Activated T-cell treated with anti-CD3 and anti-CD28 coated beads for 48 hours (primary cell): ENCODE measurements at places on chromosomes 2 and 18.

DNA sequence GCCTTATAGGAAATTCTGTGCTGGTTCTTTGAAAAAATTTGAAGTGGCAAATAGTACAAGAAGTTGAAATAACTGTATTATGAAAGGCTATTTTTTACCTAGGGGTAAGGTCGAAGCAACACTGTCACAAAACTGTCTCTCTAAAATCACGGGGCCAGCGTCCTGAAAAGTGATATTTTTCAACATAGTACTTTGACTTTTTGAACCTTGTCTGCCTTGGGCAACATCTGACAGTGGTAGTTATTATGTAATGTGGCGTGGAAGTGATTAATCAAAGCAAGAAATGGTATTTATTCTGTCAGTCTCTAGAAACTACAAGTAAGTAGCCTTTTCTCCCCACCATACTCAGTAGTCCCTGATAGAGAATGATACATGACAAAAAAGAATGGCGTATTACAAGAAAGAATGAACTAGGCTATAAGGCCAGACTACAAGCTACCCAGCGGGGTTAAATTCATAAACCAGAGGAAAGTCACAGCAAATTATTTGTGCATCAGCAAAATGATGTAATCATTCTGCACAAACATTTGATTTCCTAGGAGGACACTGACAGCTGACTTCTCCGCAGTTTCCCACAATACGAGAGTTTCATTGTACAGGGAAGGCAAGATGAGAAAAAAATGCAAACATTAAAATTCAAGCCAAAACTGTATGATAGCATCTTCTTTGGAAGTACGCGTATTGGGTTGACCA, 9.8 kb downstream of the GEN1 start:
- no peak for DNase-seq

- no peak for DNase-seq
These were observed 75.4 kb upstream of the PGAP1 start for GRCh38 chr2:197001921-197002320.

DNA sequence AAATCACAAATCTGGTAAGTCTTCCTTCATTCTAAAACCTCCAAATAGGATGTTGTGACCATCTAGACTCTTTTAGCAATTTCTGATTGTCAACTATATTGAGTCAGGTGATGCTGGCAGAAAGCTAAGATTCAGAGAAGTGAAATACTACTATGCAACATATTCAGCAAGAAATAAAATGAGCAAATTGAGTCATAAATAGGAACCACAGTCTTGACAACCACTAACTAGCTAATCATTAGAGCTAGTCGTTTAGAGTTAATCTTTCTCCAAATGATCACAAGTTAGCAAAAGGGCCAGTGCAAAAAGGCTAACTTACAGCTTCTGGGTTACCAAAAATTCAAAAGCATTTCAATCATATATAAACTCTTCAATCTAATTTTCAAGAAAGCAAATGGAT, 54.5 kb downstream of the ROCK1 start:
- no peak for DNase-seq

- DNase-seq: no peak
These were observed 16.4 kb upstream of the CNRIP1 start for GRCh38 chr2:68336192-68336591.

DNA sequence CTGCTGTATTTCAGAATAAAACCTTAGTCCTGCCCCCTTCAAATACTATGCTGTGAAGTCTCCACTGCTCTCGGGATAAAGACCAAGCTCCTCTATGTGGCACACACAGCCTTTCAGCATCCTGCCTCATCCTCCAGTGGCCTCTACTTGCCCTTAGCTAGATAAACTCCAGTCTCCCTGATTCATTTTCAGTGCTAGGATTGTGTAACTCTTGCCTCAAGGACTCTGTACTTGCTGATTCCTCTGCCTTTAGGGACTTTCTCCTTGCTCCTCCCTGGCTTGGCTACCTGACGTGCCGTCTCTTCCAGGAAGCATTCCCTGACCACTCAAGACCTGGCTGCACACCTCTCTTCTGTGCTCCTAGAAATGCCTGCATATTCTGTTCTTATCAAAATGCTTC, 416.7 kb downstream of the MTX2 start:
- DNase-seq: no peak

DNA sequence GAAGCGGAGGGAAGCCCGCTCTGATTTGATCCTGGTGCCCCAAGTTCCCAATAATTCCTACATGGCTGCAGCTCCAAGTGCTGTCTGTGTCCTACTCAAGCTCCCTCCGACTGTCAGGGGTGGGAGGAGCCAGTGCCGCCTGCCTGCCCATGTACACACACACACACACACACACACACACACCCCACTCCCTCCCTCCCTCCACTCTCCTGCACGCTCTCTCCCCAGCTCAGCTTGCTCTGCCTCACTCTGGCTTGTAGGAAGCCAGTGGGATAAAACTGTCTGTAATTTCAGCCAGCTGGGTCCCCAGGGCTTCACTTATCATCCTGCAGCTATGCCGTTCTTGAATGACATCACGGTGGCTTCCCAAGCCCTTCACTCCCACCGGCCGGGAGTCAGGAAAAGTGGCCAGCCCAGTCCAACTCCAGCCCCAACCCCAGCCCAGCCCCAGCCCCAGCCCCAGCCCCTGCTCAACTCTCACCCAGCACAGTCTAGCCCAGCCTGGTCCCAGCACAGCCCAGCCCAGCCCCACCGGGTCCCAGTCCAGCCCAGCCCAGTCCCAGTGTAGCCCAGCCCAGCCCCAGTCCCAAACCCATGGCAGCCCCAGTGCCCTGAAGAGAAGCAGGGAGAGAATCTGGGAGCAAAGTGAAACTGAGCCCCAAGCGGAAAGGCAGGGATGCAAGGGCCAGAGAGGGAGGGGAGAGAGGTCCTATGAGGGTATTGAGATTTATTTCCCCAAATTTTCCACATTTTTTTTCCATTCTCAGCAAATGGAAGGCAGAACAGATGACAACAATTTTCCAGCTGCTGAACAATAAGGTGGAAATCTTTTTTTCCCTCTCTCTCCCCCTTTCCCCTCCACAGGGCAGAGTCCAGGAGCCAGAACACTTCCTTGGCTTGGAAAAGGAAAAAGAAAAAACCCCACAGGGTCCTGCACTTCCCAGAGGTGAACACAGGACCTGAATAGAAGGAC, 144.0 kb downstream of the TNS1 start:
- DNase-seq: no peak

DNA sequence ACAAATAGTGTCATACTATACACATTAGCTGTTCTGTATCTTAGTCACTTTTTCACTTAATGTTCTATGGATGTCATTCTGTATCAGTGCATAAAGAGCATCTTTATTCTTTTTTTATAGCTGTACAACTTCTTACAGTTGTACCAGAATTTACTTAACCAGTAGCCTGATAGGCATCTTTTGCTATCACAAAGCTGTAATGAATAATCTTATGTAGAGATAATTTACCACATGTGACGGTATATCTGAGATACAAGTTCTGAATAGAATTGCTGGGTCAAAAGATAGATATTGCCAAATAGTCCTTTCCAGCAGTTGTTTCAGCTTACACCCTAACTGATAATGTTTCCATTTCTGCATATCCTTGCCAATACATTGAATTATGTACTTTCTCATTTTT, 70.0 kb downstream of the PTRHD1 start:
- no peak for DNase-seq

DNA sequence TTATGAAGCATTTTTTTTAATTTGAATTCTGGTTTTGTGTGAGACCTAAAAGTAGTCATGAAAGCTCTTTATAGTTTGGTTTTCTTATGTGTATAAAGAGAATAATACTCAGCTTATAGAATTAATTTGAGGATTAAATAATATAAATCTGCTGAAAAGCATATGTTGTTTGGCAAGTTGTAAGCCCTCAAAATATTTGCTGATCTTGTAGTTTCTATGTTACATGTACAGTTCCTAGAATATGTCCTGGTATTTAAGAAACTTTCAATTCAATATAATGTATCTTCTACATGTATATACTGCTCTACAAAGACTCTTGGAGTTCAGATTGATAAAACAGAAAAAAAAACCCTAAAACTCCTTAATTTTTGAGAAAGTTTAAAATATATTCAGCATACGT, 605.5 kb upstream of the FAM98A start:
- DNase-seq: no peak

DNA sequence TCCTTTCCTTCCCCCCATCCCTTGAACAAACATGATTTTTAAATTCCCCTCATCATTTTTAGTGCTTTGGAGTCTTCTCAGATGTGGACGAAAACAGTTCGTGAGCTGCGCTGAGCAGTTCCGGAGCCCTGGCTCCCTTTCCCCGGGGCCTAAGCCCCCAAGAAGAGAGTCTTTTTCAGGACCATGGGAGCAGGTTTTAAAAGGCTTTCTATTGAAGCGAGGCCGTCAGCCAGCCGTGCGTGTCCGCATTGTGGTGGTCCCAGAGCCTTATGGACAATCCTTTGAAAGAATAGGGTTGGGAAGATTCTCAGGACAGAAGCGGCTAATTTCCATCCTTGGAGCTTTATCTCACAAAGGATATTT, 290.7 kb downstream of the SOX11 start:
- DNase-seq: no peak

GRCh38 chr2:119592436-119592835, 48.2 kb downstream of the CFAP221 start:
- DNase-seq: no peak

DNA sequence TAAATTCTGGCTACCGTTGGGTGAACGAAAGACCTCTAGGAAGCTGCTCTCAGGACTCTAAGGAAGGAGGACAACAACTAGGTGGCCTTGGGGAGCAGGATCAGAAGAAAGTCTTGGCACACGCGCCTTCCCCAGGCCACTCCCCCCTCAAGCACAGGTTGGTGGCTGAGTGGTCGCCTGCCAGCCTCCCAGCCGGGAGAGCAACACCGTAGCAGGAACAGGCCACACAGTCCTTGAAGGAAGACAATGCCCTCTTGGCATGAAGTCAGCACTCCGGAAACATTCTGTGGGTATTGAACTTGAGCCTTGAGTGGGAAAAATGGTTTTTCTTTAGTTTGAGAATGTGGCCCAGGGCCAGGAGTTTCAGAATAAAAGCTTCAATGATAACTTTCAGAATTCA, 87.4 kb upstream of the AGAP1 start:
- DNase-seq: no peak

GRCh38 chr2:131055169-131056065, 37.8 kb downstream of the FAM168B start:
- DNase-seq: no peak

DNA sequence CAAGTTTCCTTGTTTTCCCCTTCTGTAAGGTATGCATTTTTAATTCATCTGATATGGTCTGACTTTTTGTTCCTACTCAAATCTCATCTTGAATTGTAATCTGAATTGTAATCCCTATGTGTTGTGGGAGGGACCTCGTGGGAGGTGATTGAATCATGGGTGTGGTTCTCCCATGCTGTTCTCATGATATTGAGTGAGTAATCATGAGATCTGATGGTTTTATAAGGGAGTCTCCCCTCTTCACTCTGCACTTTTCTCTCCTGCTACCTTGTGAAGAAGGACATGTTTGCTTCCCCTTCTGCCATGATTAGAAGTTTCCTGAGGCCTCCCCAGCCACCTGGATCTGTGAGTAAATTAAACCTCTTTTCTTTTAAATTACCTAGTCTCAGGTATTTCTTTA, 476.1 kb downstream of the LPIN1 start:
- DNase-seq: no peak

DNA sequence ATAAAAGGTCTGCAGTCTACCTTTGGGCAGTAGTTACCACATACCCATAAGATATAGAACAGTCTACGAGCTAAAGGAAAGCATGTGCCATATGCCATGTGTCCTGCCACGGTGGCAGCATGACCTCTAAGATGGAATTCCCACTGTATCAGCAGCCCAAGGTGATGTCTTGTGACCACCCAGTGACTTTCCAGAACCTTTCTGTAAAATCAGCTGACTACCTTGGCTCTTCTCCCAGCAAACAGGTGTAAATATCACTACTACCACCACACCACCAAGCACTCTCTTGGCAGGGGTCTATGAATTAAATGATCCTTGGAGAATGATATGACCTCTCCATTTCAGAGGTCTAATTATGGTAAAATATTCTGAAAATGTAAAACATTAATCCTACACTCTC, 99.6 kb downstream of the METTL8 start:
- no peak for DNase-seq

DNA sequence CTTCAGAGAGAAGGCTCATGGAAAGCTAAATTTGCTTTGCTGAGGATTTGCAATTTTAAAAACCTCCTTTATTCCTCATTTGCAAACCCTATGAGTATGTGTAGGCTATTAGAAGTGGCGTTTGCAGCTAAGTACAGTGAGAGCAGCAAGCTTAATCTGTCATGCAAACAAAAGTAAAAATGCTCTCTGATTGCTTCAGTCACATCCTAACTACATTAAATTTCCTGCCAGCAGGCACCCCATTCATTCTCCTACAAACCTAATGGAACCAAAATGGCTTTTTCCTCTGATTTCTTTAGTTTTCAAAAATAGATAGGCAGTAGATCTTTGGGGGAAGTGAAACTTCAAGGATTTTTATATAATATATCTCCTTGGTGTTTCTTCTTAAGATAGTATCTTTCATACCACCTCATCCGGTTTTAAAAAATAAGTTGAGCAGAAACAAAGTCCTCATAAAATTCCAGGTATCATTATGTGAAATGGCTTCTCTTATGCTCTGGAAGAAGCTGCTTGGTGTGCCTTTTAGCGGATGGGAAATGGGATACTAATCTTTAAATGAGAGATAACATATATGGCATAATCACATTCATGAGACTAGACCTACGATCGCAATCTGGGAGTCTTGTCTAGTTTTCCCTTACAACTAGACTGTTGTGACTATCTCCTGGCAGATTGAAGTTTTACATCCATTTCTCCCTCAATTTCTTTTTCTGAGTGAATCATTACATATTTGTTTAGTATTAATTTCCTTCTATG, 49.1 kb downstream of the CLIP4 start:
- no peak for DNase-seq

GRCh38 chr2:181677912-181678586, 2.3 kb downstream of the NEUROD1 start:
- DNase-seq: peak; percentile 56

DNA sequence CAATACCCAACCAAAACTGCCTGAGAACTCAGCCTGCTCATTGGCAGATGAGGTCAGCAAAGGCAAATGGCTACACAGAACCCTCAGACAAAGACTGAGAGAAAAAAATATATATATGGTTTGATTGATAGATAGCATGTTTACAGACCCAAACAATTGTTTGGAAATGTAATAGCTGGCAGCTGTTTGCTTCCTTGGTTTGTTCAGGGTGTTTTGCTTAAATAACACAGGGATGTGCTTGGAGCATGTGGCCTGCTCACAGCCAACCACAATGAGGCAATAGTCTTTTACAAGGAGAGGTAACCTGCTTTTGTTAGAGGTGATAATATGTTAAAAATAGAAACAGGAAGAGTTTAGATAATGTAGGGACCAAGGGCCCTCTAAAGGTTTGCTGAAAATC, 84.5 kb downstream of the PDK1 start:
- no peak for DNase-seq

DNA sequence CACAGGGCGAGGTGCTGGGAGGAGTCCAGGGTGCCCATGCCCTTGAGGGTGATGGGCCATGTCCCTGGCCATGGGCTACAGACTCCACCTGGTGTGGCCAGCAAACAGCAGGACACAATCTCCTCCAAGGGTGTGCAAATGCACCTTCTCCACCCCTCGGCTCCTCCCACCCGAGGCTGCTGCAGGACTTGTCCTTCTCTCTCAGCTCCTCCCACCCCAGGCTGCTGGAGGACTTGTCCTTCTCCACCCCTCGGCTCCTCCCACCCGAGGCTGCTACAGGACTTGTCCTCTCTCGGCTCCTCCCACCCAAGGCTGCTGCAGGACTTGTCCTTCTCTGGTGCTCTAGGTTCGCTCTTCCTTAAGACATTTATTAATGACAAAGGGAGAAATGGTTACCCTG, 57.3 kb upstream of the SNTG2 start:
- DNase-seq: no peak

GRCh38 chr2:86695053-86695691, 24.9 kb upstream of the RMND5A start:
- DNase-seq: peak; percentile 2
